C1 segment of cervical spinal cord (tissue), 14 donors: ENCODE measurements at places on chromosomes 3 and 15.

DNA sequence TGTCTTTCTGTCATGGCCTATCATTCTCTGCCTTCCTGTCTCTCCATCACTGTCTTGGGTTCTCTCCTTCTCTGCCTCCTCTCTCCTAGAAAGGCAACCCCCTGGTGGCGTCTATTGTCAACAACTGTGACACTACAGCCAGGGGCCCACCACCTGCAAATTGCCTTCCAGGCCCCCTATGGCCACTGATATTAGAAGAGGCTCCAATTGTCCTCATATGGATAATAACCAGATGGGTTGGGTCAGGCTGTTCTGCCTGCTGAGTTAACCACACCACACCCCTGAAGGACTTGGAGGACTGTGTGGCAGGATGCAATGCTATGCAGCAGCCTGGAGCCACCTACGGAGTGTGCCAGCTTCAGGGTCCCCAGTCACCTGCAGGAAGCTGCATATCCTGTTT, 665.0 kb downstream of the NTRK3 start:
- DNase-seq: no peak

- no peak for DNase-seq
Observed at GRCh38 chr3:80023010-80023409, 255.2 kb upstream of the ROBO1 start.

- no peak for DNase-seq
Observed at GRCh38 chr15:64909546-64909945, 2.2 kb upstream of the ANKDD1A start.

DNA sequence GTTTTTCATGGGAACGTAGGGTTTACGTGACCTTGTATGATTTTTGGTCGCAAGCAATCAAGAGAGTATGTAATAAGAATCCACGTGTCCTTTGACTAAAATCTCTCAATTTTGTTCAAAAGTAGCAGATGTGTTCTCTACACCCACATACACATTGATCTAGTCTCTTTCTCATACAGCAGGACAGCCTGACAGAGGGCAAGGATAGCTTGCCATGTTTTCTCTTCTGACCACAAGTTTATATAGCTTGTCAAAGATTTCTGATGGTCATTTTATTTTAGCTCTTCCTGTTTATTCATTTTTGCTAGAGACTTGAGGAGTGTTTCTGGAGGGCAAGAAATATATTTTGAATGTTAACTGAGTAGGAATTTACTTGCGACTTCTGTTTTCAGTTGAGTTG, 570.2 kb upstream of the ALCAM start:
- DNase-seq: no peak

DNA sequence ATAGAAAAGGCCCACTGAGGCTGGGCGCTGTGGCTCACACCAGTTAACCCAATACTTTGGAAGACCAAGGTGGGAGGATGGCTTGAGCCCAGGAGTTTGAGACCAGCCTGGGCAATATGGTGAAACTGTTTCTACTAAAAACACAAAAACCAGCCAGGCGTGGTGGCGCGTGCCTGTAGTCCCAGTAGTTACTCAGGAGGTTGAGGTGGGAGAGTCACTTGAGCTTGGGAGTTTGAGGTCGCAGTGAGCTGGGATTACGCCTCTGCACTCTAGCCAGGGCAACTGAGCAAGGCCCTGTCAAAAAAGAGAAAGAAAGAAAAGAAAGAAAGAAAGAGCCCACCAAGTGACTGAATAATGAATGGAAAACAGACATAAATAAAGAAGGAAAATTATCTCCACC, 32.0 kb downstream of the TAMM41 start:
- no peak for DNase-seq

GRCh38 chr3:4830586-4830914, 148.7 kb upstream of the BHLHE40 start:
- no peak for DNase-seq

- DNase-seq: no peak
Observed at GRCh38 chr15:89384176-89384604, 49.6 kb upstream of the POLG start.

- DNase-seq: no peak
Observed at GRCh38 chr3:43207628-43208085, 78.7 kb upstream of the SNRK start.

DNA sequence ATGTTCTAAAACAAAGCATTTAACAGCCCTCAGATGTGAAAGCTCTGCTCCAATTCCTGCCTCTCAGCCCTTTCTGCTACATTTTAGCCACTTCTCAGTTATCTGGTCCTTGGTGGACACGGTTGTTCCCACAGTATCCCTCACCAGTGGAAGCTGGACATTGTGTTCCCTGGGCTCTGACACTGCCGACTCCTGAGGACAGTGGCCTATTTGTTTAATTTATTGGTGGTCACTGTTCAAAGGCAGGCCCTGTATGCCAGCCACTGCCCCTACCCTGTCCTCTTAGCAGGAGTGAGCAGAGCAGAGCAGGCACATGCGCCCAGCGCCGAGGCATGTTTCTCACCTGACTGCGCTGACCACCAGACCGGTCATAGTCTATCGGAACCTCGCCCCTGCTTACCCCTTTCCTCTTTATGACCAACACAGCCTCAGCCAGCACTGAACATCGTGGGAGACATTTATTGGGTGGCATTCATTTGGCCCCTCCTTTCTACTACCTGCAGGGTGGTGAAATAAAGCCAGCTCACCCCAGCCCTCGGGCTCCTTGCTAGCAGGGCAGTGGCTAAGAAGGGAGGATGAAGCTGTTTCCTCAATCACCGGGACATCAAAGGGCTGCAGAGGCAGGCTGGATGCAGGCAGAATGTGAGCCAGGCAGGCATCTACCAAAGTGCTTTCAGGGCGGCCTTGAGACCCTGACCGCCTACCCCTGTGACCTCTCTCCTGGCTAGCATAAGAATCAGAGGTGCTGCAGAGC, 54.3 kb upstream of the HACD2 start:
- no peak for DNase-seq

DNA sequence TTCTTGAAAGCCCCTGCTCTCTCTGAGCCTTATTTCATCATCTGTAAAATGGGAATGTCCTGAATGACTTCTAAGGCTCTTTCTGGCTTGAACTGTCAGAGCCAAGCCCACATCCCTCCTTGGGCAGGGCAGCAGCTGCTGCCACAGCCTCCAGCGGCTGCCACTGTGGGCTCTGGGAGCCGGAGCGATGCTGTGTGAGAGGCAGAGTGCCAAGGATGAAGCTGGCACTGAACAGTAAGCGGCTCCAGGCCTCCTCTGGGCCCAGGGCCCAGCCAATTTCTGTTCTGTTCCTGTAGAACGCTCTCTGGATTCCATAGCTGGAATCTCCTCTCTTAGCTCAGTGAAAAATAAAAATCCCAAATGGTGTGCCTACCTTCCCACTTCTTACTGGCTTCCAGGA, 4.4 kb downstream of the CPLX3 start:
- DNase-seq: no peak

GRCh38 chr3:122251428-122251827, 68.0 kb downstream of the CASR start:
- no peak for DNase-seq

DNA sequence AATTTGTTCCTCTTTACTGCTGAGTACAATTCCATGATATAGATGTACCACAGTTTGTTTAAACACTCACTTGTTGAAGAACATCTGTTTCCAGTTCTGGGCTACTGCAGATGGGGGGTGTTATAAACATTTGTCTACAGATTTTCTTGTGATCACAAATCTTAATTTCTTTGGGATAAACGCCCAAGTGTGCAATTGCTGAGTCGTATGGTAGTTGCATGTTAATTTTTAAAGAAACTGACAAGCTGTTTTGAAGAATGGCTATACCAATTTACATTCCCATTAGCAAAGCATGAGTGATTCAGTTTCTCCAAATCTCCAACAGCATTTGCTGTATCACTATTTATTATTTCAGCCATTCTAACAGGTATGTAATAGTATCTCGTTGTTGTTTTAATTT, 242.0 kb upstream of the MRPL3 start:
- DNase-seq: no peak

GRCh38 chr15:84606653-84607120, 5.9 kb downstream of the ZSCAN2 start:
- DNase-seq: no peak

- no peak for DNase-seq
Observed at GRCh38 chr3:154182322-154182922, 61.2 kb downstream of the ARHGEF26 start.

GRCh38 chr3:83193526-83193925, 1432.1 kb upstream of the GBE1 start:
- DNase-seq: no peak

DNA sequence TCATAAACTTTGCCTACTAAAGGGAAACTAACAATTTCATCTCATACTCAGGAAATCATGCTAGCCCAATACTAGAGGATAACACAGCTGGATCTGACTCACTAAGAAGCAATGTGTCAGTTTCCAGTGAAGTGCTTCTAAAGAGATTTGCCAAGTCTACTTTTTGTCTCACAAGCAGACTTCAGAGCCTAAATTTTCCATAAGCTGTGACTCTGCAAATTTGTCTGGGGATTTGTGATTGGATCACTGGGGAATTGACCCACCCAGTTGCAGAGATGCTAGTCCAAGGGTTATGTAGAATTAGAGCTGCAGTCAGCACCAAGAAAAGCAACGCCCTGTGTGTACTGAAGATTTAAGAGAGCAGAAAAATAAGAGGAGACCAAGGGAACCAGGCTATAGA, 647.1 kb downstream of the NTRK3 start:
- no peak for DNase-seq

DNA sequence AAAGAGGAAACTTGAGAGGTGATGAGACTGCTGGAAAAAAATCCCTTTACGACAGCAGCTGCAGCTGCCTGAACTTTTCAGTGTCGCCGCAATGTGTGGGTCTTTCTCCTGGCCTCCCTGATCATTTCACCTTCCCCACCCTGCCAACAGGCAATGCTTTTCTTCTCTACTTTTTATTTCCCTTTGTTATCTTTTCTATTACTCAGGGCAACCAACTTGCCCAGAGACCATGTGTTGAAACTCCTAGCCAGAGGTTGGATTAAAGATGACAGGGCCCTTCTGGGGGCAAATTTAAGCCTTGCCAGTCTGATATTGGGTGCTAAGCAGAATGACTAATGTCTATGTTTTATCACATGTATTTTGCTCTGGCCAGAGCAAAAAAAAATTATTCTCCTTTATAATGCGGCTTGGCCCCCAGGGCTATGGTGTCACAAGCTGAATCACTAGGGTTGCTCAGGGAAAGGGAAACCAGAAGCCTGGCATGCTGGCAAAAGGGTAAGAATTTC, 51.5 kb upstream of the CFAP20DC start:
- no peak for DNase-seq

- DNase-seq: no peak
Observed at GRCh38 chr3:102529452-102529851, 94.6 kb downstream of the ZPLD1 start.

GRCh38 chr15:36965570-36966342, 134.6 kb downstream of the MEIS2 start:
- DNase-seq: no peak

- DNase-seq: no peak
Observed at GRCh38 chr3:18379647-18380046, 45.5 kb downstream of the SATB1 start.

GRCh38 chr15:40330368-40330836, 6.9 kb downstream of the INAFM2 start:
- DNase-seq: no peak

GRCh38 chr15:73139744-73140553, 87.7 kb downstream of the NEO1 start:
- DNase-seq: no peak

DNA sequence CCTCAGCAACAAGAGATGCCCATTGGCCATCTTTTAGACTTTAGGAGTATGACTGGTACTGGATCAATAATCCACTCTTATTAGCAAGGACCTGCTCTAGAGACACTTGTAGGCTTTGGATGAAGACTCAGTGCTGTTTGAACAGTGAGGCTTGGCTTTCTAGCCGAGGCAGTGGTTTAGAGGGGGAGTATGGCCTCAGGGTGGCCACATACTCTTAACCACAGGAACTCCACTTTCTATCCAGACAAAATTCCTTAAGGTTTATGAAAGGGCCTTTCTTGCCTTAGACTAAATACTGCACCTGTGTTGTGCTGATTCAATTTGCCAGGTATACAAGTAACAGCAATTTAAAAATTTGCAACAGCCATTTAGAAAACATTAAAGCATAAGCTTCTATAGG, 1046.3 kb downstream of the DIPK2A start:
- no peak for DNase-seq

DNA sequence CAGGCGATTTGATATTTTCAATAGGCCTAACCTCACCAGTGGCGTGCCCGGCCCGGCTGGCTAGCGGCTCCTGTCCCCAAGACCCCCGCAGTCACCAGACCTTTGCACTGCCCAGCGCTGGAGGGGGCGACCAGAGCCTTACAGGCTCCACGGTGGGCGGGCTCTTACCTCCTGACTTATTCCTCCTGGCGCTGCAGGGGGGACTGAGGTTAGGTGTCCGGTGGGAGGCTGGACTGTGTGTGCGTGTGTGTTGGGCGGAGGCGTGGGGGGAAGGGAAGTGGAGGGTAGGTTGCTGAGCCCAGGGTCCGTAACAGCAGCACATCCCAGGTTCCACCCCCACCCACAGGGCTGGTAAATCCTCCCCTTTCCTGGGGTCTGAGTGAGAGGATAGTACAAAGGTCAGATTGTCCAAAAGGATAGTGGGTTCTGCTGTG, 27.5 kb upstream of the THRB start:
- DNase-seq: no peak

DNA sequence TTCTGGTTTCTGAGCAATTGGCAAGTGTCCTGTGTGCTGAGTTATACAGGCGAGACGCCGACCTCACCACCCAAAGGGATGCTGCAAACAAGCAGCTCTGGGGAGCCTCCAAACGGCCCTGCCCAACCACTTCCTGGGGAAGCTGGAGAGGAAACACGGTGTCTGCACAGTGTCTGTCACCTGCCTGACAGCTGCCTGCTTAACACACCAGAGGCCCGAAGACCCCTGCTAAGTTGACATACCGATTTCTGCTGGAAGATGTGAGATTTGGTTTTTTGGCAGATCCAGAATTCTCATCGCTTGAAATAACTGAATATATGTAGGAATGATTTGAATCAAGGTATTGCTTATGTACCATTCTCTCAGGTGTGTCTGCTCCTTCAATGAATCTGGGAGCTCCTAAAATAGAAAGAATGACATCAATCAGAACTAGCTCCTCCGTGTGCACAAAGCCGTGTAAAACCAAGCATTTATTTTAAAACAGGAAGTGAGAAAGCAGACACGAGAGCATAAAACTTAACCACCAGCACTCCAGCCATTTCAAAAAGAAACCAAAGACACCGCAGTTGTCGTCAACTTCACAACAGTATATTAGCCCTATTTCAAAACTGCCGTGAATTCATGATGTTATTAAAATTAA, 27.2 kb downstream of the LRRC2 start:
- DNase-seq: no peak

GRCh38 chr3:36282766-36283165, 97.5 kb upstream of the STAC start:
- no peak for DNase-seq
